CD4-positive, alpha-beta T cell treated with Interleukin-6 for 4 hours (primary cell): ENCODE measurements at places on chromosomes 7 and 10.

GRCh38 chr7:83821866-83822265 is 172.9 kb upstream of the SEMA3E start:
- no peak for DNase-seq

- no peak for DNase-seq
Observed at GRCh38 chr10:61805091-61805490, 96.4 kb upstream of the ARID5B start.

DNA sequence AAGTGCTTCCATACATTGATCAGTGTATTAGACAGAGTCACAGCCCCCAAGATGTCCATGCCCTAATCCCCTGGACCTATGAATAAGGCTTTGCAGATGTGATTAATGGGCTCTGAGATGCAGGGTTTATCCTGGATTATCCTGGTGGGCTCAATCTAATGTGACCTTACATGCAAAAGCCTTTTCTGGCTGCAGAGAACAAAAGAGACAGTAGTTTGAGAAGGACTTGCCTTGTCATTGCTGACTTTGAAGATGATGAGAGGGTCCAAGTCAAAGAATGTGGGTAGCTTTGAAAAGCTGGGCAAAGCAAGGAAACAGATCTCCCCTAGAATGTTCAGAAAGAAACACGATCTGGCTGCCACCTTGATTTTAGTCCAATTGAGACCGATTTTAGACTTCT is 238.7 kb downstream of the CCSER2 start:
- DNase-seq: no peak

GRCh38 chr10:61153771-61154170 is 209.8 kb upstream of the RHOBTB1 start:
- DNase-seq: no peak

DNA sequence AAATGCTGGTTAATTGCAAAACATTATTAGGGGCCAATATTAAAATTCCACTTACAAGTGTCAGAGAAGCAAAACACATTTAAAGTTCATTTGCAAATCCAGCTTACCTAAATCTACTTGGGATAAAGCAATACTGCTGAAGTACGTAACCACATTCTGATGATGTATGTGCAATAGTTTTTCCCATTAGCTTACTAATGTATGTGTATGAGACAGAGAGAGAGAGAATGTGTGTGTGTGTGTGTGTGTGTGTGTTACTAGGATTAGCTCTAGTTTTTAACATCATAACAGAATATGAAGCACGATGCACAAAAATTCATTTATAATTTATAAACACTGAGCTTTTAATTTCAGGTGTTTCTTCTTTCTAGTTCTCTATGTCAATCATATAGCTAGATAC is 1074.2 kb upstream of the C7orf33 start:
- DNase-seq: no peak
